Stimulated activated CD4-positive, alpha-beta T cell treated with anti-CD3 and anti-CD28 coated beads, TNF-alpha, amount 100 ng/mL, for 24 hours (primary cell): ENCODE measurements at places on chromosomes 16 and 17.

DNA sequence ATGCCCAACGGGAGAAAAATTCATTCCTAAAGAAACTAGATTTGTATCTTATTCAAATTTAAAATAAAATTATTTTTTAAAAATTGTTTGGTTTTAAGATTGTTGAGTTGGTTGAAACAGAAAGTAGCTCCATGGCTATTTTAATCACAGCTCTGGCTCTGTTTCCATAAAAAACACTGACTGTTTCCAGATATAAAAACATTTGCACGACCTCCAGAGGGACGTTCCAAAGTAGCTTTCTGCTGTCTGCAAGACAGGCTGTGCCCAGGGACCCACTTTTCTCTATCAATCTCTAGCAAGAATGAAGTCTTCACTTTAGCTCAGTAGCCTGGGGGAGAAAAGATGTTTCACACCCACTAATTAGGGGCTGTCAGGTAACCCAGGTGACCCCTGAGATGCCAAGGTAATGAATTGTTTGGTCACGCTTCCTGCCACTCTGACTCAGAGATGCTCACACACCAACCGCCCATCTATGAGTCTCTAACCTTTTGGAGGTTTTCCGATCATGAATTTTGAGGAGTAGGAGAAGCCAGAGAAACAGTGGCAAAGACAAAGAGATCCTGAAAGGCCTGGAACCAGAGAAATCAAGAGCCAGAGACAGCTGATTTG is 220.1 kb upstream of the SOX9 start:
- no peak for DNase-seq

GRCh38 chr17:79669861-79670260 is 59.0 kb upstream of the RBFOX3 start:
- no peak for DNase-seq

- DNase-seq: no peak
Observed at GRCh38 chr17:35252651-35253050, 9.8 kb downstream of the SLFN5 start.

GRCh38 chr17:22374741-22375140 is 682.4 kb downstream of the KCNJ18 start:
- DNase-seq: no peak

DNA sequence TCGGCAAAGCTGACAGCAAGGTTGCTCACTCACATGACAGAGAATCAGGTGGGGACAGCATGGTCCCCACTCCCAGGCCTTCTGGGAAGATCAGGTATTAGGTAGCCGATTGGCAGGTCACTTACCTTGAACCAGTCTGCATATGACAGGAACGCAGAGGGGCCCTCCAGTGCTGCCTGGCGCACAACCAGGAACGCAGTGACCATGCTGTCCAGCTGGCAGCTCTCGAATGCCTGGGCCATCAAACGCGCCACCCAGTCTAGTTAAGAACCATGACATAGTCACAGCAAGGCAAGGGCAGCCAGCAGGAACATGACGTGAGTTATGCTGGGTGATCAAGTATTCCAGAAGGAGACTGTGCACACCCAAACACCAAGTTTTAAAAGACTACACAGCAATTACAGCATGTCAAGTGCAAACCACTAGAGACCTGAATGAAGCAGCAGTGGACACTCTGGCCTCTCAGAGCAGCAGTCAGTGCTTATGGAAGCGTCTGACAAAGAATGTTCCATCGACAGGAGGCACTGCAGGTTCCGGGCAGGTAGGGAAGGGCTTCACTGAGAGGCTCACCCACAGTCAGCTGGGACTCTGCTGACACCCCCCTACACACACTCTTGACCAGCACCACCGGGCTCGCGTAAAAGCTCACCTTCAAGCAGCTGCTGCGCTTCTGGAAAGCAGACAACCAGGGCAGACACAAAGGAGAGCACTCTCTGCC is 25.0 kb downstream of the FANCA start:
- DNase-seq: no peak

GRCh38 chr16:51881731-51882130 is 665.2 kb downstream of the TOX3 start:
- DNase-seq: no peak

GRCh38 chr16:6558126-6558525 is 774.5 kb upstream of the RBFOX1 start:
- DNase-seq: no peak

DNA sequence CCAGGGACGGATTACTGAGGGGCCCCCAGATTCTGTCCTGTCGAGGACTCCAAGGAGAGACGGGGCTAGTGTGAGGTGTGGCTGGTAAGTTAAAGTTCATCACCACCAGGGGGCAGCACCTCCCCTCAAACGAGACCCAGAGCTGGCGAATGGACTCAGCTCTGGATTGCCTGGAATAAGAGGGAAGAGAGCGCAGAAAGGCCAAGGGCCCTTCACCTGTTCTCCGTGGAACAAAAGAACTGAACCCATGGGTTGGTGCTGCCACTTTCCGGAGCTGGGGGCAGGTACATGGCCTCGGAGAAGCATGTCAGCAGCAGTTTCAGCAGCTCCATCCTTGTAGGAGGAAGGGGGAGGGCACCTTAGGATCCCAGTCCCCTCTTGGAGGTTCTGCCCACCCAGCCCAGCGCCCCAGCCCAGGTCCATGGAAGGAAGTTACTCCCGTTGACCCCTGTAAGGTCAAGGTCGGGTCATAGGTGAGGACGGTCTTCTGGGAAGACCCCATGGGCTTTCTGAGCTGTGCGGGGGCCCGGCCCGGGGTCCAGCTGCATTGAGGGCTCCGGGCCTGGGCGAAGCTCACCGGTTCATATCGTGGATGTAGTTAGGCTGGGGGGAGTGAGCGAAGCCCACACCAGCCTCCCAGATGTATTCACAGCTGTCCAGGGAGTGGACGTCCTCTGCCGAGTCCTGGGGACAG is 10.8 kb downstream of the HID1 start:
- DNase-seq: peak; percentile 78
